Astrocyte (in vitro differentiated cells and primary cell): ENCODE measurements at places on chromosomes 7 and 10. TPM values are rescaled to one million over a fixed set of nuclear protein-coding genes. Genes with fewer than 3 reads are reported as not detected.
A peak's percentile ranks its signal among the peaks of the same experiment; 100 is the strongest.

DNA sequence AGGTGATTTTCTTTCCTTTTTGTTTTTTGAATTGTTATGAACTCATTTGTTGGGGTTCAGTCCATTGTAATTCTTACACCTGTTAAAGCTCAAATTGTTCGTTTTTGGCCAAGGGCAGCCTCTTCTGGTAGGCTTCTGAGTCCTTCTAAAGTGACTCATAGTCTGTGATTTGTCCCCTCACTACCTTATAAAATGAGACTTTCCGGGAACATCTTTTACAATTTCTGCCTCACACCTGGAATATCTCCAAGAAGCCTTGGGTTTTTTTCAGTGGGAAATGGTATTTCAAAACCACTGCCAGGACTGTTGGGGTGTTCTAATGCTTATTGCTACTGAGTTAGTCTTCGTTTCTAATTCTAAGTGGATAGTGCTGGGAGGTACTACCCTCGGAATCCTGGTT lies 56.7 kb downstream of the BMPR1A start:
- no peak overlapping the region for H3K27ac ChIP-seq
- DNase-seq: peak; percentile 36
- no peaks in the 10 kb centered on the region for H3K36me3 ChIP-seq
- H3K27me3 ChIP-seq: no peaks in the 10 kb centered on the region
- no peak overlapping the region for H3K4me3 ChIP-seq

The ZNF789 gene
- 18.3 and 21.7 TPM in 2 replicates for total RNA-seq

GRCh38 chr10:123633106-123633505 lies 33.0 kb upstream of the GPR26 start:
- no peak for DNase-seq
- H3K36me3 ChIP-seq: no peaks in the 10 kb centered on the region
- no peaks in the 10 kb centered on the region for H3K27me3 ChIP-seq
- H3K4me1 ChIP-seq: no peaks in the 10 kb centered on the region
- no peak overlapping the region for H3K4me3 ChIP-seq

The FAM180A gene
- not detected in 2 replicates for total RNA-seq

The GPRIN2 gene
- total RNA-seq: 2.2 and 3.0 TPM in 2 replicates

DNA sequence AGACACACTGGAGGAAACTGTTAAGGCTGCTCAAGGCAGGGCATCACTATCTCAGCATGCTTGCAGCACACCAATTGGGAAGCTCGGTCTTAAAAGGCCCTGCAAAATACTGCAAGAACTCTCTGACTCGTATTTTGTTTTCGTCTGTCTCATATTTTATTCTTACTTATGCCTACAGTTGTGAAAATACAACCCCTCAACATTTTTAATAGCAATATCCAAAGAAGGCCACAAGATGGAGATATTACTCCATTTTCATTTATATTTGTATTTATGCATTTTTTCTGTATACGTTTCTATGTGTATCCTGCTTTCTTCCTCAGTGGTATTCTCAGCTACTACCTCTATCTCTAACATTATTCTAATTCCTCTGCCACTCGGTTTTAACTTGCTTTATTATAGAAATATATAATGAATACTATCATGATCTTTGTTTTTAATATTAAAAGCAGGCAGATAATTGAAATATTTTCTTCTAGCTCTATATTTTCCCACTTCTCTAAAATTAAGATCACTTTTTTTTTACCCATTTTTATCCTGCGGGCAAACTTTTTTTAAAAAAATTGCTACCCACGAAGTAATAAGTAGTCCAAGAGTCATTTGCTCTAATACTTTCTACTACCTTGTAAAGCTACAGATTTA lies 10.0 kb downstream of the DNAJC1 start:
- H3K4me3 ChIP-seq: no peak overlapping the region
- no peaks in the 10 kb centered on the region for H3K4me1 ChIP-seq
- H3K36me3 ChIP-seq: no peaks in the 10 kb centered on the region
- no peak for DNase-seq
- no peak overlapping the region for H3K27ac ChIP-seq

DNA sequence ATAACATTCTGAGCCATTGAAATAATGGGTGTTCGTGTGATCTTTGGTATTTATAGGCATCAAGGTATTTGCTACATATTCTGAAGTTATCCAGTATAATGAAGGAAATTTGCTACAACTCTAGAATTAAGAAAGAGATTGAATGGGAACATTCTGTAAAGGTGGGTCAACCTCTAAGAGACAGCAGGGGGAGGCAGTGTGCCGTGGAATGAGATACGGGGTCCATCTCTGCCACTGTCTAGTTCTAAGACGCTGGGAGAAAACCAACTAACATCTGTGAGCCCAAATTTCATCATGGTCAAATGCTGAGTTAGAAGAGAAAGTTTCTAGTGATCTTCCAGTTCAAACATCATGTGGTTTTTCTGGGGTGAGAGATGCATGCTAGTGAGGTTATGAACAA lies 368.9 kb downstream of the SORCS1 start:
- no peaks in the 10 kb centered on the region for H3K27me3 ChIP-seq
- no peak overlapping the region for H3K4me3 ChIP-seq
- no peaks in the 10 kb centered on the region for H3K36me3 ChIP-seq

DNA sequence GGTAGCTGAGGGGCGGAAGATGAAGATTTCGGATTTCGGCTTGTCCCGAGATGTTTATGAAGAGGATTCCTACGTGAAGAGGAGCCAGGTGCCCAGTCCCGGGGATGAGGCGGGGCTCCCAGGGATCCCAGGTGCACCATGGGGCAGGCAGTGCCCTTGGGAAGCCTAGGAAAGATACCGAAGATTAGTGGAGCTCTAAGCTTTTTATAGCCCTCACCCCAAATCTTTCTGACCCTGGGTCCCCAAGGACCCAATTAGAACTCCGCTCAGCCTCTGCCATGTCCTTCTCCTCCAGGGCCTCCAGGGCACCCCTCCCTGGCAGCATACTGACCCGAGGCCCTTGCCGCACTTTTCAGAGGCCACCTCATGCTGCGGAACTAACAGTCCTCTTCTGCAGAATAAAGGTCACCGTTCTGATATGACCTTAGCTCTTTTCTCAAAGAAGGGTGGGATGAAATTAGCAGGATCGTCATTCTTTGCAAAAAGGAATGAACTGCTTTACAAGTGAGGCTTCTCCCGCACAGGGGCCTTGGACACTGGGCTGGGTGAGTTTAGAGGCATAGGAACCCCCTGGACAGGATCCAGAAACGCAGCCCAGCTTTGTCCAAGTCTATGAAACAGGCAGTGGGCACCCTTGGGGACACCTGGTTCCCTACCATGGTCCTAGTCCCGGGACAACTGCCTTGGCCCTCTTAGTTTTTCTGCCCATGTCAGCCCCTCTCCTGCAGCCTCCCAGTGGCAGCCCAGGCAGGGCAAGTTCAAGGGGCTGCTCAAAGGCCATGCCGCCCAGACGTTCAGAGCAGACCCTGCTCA lies 17.9 kb upstream of the CSGALNACT2 start:
- H3K4me3 ChIP-seq: no peak overlapping the region
- no peak for DNase-seq
- H3K27me3 ChIP-seq: peaks cover 3% of the 10 kb centered on the region
- H3K4me1 ChIP-seq: peaks cover 4% of the 10 kb centered on the region
- no peaks in the 10 kb centered on the region for H3K36me3 ChIP-seq
- no peak overlapping the region for H3K27ac ChIP-seq

The ELMO1 gene
- total RNA-seq: 17.8 and 20.4 TPM in 2 replicates

GRCh38 chr7:918441-919113 lies 35.9 kb downstream of the ADAP1 start:
- H3K27me3 ChIP-seq: peaks cover 4% of the 10 kb centered on the region
- H3K4me1 ChIP-seq: peaks cover 11% of the 10 kb centered on the region
- no peak for DNase-seq
- H3K36me3 ChIP-seq: no peaks in the 10 kb centered on the region
- no peak overlapping the region for H3K27ac ChIP-seq

DNA sequence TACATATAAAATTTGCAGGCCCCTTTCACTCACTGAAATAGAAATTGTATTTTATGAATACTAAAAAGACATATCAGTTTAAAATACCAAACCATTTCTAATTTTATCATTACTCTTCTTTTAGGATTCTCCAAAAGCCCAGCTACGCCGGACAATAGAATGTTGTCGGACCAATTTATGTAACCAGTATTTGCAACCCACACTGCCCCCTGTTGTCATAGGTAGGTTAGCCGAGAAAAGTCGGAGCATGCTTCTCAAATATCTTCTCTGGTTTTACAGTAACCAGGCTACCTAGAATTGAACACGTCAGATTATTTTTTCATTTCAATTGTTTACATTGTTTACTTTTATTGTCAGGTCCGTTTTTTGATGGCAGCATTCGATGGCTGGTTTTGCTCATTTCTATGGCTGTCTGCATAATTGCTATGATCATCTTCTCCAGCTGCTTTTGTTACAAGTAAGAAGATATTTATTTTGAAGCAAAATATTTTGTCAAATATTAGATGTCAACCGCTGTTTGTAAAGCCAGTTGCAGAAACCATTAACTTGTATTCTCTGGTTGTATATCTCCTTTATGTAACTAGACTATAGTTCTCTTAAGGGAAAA lies 57.6 kb downstream of the MMRN2 start:
- peaks cover 27% of the 10 kb centered on the region for H3K36me3 ChIP-seq
- no peak overlapping the region for H3K27ac ChIP-seq
- H3K4me3 ChIP-seq: no peak overlapping the region
- no peaks in the 10 kb centered on the region for H3K27me3 ChIP-seq
- DNase-seq: peak; percentile 42

DNA sequence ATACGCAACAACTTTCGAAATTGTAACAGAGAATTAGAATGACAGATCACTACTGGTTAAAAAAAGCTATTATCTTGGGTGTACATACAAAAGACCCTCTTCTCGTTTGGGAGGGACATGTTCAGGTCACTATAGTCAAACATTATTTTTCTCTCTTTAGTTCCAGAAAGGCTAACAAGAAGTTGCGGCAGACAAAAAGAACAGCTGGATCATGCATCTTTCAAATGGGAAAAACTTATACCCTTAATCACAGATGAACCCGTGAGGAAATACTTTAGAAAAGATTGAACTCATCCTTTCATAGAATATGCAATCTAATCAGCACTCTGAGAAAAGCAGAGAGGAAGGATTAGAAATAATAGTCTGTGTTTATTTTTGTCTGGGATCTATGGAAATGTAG lies 72.5 kb downstream of the EVX1 start:
- no peak overlapping the region for H3K4me3 ChIP-seq
- H3K4me1 ChIP-seq: no peaks in the 10 kb centered on the region
- no peak overlapping the region for H3K27ac ChIP-seq
- H3K27me3 ChIP-seq: no peaks in the 10 kb centered on the region
- no peak for DNase-seq

DNA sequence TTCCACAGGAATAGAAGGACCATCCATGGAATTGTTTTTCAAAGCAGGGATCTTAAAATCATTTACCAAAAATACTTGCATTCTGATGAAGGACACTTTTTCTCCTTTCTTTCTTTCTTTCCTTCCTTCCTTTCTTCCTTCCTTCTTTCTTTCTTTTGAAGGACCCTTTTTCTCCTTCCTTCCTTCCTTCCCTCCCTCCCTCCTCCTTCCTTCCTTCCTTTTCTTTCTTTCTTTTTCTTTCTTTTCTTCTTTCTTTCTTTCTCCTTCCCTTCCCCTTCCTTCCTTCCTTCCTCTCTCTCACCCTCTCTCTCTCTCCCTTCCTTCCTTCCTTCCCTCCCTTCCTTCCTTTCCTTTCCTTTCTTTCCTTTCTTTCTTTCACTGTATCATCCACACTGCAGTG lies 74.8 kb downstream of the PRKCQ start:
- no peak overlapping the region for H3K4me3 ChIP-seq
- H3K27ac ChIP-seq: no peak overlapping the region
- DNase-seq: no peak
- no peaks in the 10 kb centered on the region for H3K4me1 ChIP-seq

GRCh38 chr10:63921908-63922467 lies 400.8 kb downstream of the REEP3 start:
- DNase-seq: no peak
- H3K27me3 ChIP-seq: no peaks in the 10 kb centered on the region
- no peak overlapping the region for H3K27ac ChIP-seq

The ADIRF gene
- not detected in 2 replicates for total RNA-seq

- DNase-seq: no peak
- no peak overlapping the region for H3K4me3 ChIP-seq
- no peak overlapping the region for H3K27ac ChIP-seq
- H3K36me3 ChIP-seq: no peaks in the 10 kb centered on the region
These were observed 63.2 kb upstream of the AMPH start for GRCh38 chr7:38694326-38694725.

- H3K36me3 ChIP-seq: no peaks in the 10 kb centered on the region
- no peak overlapping the region for H3K27ac ChIP-seq
- H3K27me3 ChIP-seq: no peaks in the 10 kb centered on the region
These were observed 84.9 kb downstream of the ZNF365 start for GRCh38 chr10:62459072-62459471.

DNA sequence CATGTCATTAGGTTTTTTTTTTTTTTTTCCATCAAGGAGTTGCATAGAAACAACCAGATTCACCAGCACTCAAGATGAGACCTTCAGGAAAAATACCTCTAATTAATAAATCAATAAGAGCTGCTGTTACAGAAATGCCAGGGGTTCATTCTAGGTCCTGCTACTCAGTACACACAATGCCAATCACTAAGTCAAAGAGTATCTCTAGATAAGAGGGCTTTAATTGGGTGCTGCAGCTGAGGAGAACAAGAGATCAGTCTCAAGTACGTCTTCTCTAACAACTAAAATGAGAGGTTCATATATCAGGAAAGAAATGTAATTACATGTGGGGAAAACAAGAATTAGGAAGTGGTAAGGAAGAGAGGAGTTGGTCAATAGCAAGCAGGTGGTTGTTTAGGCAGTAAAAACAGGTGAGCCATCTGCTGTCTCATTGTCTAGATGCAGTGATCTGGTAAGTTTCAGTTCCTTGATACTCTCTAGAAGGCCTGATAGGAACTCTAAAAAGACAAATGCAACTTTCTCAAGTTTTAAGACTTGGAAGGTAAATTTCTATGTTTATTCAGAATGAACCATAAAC lies 272.9 kb upstream of the ZWINT start:
- H3K36me3 ChIP-seq: no peaks in the 10 kb centered on the region
- H3K27ac ChIP-seq: no peak overlapping the region
- H3K27me3 ChIP-seq: no peaks in the 10 kb centered on the region

- H3K27ac ChIP-seq: peak overlapping the region; percentile 38
- peak; percentile 80 for DNase-seq
- H3K27me3 ChIP-seq: no peaks in the 10 kb centered on the region
- peaks cover 11% of the 10 kb centered on the region for H3K4me1 ChIP-seq
These were observed 123.7 kb downstream of the IMMP2L start for GRCh38 chr7:111438369-111439289.

The ZNF775 gene
- 6.4 and 6.5 TPM in 2 replicates for total RNA-seq

- no peak overlapping the region for H3K4me3 ChIP-seq
- DNase-seq: no peak
- no peaks in the 10 kb centered on the region for H3K27me3 ChIP-seq
- no peaks in the 10 kb centered on the region for H3K4me1 ChIP-seq
These were observed 50.4 kb downstream of the TFEC start for GRCh38 chr7:115980159-115980558.
